ENCODE measurements at places on chromosomes 7 and 10.
A peak's percentile ranks its signal among the peaks of the same experiment; 100 is the strongest.

DNA sequence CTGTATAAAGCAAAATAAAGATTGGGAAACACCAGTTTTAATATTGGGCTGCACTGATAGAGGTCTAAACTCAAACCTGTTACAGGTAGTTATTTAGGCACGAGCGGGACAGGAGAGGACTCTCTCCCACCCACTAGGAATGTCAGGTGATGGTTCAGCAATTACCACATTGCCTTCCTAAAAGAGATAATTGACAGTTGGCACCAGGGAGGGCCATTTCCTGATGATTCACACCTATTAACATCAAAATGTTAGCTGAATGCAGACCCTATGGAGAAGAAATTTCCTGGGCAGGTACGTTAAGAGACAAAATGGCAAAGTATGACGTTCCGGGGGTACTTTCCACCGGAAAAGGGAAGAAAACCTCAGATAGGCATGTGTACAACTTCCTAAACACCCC lies 272.6 kb downstream of the SDHAF3 start:
- DNase-seq, result no peak

DNA sequence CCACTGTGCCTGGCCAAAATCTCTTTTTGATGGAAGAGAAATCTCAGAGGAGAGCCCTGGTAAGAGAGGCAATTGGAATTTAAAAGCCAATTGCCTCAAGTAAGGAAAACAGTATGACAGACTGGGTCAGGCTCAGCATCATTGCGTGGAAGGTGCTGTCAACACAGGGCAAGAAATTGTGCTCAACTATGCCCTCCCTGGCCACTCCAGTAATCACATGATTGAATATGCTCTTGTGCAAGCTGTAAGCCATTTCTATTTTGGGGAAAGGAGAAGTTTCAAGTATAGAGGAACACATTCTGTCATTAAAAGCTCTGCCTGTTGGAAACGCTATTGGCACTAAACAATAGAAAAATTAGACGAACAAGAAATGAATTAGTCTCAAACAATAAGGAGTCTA lies 1127.7 kb downstream of the REEP3 start:
- DNase-seq, result no peak

DNA sequence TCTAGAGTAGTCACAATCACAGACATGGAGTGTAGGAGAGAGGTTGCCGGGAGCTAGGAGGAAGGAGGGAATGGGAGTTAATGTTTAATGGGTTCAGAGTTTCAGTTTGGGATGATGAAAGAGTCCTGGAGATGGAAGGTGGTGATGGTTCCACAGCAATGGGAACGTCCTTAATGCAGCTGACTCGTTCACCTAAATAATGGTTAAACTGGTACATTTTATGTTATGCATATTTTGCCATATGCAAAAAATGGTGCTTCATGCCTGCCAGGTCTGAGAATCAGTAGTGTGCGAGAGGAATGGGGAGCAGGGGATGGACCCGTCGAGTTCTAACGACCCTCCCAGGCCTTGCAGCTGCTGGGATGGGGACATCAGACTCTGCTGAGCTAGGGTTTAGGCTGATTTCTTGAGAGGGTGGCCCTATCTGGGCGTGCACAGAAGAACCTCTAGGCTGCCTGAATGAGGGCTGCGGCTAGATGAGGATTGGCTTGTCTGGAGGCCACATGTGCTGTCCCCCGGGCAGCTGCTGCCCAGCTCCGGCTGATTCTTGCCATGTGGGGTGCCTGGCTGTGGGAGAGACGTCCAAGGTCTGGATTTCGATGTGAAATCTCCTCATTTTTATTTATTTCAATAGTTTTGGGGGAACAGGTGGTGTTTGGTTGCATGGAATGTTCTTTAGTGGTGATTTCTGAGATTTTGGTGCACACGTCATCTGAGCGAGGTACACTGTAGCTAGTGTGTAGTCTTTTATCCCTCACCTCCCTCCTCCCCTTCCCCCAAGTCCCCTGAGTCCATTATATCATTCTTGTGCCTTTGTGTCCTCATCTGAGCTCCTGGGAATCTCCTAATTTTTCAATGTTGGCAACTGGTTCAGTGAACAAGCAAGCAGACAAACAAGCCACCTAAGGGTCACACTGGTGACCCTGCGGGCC lies 116.0 kb downstream of the GRK5 start:
- no peak for DNase-seq

GRCh38 chr7:150307904-150308303 lies 15.3 kb upstream of the LRRC61 start:
- DNase-seq, result no peak

DNA sequence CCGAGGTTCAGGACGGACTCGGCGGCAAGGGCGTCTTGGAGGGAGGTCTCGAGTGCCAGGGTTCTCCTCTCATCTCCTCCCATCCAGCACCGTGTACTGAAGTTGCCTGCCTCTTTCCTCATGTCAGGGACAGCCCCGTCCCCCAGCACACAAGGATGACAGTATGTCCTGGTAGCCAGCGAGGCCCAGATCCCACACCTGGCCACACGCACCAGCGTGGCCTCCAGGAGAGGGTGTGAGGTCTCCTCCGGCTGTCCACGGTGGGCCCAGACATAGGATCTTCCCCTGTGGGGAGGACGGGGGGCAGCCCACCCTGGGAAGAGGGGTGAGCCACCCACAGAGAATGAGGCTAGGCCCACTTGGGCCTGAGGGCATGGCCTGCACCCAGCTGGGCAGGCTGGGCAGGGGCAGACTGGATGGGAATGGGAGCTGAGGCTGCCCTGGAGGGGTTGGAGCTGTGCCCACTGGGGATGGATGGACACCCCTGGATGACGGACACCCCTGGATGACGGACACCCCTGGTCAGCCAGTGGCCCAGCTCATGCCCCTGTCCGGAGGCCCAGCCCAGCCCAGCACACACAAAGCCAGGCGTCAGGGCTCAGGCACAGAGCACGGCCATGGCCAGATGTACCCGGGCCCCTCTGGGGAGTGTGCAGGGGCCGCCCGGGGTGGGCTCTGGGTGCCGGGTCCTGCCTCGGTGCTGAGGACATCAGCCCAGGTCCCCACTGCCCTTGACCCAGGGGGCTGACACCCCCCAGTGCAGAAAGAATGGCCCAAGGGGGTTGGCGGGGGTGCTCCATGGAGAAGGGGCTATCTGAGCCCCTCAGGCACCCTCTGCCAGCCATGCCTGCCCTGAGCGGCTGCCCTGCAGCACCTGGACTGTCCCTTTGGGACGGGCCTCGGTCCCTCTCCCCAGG lies 30.9 kb upstream of the CFAP46 start:
- no peak for DNase-seq

GRCh38 chr10:110527731-110528171 lies 30.0 kb downstream of the DUSP5 start:
- DNase-seq, result no peak

DNA sequence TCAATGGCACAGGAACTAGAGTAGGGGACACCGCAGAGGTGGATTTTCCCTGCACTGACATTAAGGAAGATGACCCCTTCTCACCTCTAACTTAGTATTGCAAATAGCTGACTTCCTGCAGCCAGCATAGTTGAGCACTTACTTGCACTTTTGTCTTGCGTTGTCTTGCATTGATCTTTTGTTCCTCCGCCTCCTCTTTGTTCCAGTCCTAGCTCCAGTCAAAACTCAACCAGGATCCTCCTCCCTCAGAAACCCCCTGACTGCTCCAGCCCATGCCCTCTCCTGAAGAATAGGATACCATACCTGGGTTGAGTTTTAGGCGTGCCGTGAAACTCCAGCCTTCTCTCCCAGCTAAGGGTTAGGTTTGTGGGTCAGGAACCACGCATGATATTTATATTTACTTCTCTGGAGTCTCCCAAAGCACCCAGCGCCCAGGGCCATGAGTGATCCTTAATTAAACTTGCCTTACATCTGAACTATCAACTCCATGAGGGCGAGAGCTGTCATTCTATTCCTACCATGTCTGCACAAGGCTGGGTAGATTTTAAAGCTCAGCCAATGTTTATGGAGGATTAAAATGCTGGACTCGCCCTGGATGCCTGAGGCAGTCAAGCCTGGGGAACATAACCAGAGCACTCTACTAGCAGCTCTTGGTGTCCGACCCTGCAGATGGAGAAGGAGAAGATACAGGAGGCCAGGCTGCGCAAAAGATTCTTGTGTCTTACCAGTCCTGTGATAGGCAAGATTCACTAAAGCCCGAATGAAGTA lies 14.1 kb downstream of the ZNF467 start:
- no peak for DNase-seq

DNA sequence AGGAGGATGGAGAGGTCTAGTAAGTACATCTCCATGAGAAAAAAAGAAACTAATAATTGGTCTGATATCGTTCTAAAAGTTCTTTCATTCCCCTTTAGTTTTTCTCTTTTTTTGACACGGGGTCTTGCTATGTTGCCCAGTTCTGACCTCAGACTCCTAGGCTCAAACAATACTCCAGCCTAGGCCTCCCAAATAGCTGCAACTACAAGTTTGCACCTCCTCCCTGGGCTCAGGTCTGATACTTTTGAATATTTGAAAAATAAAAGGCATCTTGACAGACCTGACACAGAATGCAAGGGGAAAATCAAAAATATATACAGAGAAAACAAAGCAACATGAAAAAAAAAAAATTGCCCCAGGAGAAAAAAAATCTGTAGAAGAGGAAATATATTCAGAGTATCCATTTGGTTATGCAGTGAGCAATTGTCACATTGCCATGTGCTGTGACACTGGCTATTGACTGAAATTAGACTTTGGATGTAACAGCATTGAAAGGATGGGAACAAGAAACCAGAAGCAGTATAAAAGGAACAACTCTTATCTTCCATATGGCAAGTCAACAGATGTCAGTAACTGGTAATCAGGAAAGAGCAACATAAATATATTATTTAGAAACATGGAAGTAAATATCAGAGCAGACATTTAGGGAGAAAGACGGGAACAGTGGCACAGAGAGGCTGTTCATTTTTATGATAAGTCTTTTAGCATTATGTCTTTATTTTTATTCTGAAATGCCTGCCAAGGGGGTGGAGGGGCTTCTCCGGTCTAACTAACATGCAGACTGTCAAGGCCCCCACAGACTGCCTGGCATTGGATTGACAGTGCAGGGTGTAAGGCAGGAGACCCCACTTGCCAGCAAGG lies 408.4 kb downstream of the PARD3 start:
- no peak for DNase-seq

GRCh38 chr10:26881600-26882331 lies 21.0 kb upstream of the ABI1 start:
- peak; percentile 18 for DNase-seq

- no peak for DNase-seq
These were observed 46.7 kb downstream of the TNS3 start for GRCh38 chr7:47535035-47535703.

GRCh38 chr10:131158695-131159094 lies 152.8 kb downstream of the TCERG1L start:
- no peak for DNase-seq

DNA sequence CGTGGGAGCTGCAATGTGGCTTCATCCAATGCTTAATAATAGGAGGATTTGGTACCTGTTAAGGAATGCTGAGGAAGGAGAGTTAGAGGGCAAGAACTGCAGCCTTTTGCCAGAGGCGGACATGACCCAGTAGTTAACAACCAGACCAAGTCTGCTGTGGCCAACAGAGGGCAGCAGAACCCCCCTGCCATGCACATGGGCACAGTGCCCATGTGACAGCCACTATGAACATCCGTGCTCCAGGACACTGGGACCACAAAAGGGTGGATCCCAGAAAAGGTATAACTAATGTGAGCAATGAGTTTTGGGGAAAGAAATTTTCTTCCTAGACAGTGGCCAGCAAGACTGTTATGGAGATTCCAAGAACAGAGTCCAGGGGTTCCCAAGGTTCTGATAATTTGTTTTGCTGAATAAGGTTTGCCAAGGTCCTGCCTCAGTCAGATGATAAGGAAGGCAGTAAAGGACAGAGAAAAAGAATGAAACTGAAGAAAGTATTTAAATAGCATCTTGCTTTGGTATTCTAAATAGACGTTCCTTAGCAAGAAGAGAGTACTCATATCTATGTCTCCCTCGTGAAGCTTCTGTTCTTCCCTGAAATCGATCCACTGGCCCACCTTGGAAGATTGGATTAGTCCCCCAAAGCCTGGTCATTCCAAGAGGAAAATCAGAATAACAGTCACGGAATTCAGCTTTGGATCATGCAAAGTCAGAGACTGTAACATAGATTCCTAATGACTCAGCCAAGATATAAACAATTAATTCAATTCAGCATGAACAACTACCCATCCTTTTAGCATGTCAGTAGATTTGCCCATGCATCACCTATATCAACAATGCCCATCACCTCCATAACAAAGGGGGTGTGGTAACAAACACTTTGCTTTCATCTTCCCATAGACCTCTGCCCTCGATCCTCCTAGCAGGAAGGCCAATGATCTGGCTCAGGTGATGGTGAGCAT lies 56.0 kb downstream of the LGI1 start:
- no peak for DNase-seq

- no peak for DNase-seq
These were observed 127.0 kb downstream of the CCNY start for GRCh38 chr10:35463105-35463867.

- no peak for DNase-seq
These were observed 174.8 kb upstream of the PRPS1L1 start for GRCh38 chr7:18202315-18203045.

DNA sequence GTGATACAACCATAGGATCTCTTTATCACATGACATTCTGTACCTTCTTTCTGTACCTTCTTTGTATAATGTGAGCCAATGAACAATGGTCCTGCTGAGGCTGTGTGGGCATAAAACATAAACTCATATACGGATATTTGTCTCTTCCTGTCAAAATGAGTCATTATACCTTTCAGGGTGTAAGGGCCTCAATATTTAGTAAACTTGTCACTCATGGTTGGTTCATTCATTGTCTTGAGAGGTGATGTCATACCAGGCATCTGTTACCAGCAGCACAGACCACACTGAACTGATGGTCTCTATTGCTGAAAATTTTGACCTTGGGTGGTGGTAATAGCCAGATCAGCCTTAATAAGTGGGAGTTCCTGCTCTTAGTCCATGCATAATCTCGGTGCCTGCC lies 287.6 kb upstream of the TPK1 start:
- DNase-seq, result no peak

DNA sequence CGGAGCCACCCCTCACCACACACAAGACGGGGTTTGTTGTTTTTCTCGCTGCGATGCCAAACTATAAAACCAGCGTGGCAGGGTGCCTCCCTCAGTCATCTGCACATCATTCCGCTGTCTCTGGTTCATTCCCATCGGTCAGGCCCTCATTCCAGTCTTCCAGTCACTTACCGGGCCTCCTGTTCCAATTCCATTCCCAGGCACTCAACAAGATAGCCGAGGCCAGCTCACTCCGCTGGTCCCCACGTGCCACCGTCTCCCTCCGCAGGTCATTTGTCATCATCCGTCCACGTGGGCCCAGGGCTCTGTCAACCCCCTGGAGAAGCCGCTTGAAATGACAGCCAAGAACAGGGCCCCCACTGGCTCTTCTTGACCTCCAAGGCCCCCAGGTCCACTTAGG lies 6.1 kb upstream of the TMEM184A start:
- no peak for DNase-seq

GRCh38 chr7:140389445-140389844 lies 8.9 kb downstream of the SLC37A3 start:
- no peak for DNase-seq

- no peak for DNase-seq
These were observed 12.5 kb upstream of the MNX1 start for GRCh38 chr7:157022681-157023588.

GRCh38 chr7:69564454-69565417 lies 33.5 kb upstream of the AUTS2 start:
- no peak for DNase-seq

- DNase-seq, result peak; percentile 61
These were observed 382 bp upstream of the MBLAC1 start for GRCh38 chr7:100126239-100126930.
